SK-MEL-5 (cell line): ENCODE measurements at places on chromosomes 4 and X.

GRCh38 chrX:119605464-119606279, 552 bp downstream of the NKRF start:
- no peak for DNase-seq

- no peak for DNase-seq
These were observed 354.9 kb downstream of the RPA4 start for GRCh38 chrX:97238632-97239031.

GRCh38 chr4:1290165-1290977, 680 bp downstream of the MAEA start:
- DNase-seq: no peak

DNA sequence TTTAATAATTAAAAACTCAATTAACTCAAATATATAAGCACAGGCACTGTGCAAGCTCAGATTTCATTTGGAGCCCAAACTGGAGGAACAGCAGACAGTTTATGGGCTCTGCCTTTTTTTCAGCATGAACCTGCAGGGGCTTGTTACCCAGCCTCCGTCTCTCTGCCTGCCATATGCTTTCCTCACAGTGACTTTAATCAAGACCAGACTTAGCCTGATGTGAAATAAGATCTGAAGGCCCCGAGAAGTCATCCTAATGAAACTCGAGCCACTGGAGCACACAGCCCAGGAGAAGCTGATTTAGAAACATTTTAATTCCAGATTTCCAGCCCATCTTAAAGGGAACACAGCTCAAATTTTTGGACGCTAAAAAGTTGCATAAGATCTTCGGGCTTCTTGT, 55.6 kb downstream of the SPATA18 start:
- no peak for DNase-seq

GRCh38 chr4:48752726-48753125, 27.4 kb downstream of the FRYL start:
- DNase-seq: no peak

DNA sequence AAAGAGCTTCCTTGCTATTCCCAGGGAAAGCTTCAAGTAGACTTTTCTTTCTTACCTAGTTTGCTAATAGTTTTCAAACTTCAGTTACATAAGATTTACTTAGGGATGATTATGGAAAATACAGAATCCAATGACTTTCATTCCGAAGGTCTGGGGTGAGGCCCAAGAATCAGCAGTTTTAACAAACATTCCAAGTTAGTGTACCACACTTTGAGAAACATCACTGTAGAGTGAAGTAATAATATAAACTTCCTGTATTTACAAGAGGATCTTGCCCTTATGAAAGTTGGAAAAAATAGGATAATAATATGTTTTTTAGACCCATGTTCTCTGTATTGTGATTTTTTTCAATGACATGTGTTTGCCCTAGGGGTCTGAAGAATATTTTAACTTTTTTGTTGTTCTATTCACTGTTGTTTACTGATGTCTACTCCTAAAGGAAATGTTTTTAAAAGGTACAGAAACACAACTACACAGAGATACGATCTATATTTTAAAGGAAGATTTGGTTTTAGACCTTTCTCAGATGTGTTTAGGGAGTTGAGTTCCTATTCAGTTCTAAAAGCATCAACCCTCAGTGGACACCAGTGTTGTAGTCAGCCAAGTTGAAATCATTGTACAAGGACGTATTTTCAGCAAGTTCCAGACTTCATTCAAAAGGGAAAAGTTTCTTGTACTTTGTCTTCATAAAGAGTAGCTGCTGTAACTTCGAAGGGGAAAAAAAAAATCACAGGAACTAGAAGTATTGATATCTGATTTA, 295.8 kb upstream of the SLC7A11 start:
- DNase-seq: no peak

GRCh38 chr4:114603497-114603896, 4.9 kb downstream of the UGT8 start:
- DNase-seq: no peak

DNA sequence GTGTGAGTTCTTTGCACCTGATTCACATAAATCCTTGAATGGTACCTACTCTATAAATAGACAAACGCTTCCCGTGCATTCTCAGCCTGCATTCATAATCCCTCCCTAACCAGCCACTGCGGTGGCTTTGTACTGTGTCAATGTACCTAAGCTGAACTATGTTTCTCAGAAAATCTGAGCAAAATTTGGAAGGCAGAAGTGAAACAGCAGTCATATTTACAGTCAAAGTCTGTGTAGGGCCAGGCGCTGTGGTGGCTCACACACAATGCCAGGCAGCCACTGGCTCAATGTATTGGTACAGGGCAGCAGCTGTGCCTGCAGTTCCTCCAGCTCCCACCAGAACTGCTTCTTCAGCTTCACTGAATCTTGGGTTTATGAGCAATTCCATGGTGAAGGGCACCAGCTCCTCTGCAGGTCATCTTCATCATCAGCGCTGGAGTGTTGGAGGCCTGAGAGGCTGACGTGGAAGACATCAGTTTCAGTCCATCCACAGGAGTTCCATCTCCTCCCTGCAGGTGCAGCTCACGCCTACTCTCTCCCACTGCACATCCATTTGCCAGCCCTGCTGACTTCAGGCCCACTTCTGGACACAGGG, 32.3 kb upstream of the IRF2 start:
- peak; percentile 55 for DNase-seq

DNA sequence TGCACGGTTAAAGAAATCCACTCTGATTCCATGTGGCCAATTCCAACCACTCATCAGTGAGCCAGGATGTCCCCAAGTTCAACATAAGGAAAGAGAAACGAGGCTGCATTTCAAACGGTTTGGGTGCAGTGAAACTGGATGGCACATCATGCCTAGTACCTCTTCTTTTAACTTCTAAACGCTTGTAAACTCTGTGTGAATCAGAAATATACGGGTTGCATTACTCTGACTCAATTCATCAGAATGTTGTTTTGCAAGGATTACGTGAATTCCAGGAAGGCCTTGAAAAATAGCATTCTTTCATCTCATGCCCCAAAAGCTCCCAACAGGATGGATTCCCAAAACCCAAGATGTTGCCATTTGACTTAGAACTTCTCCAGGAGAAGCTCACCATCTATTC, 270.4 kb downstream of the LDB2 start:
- no peak for DNase-seq

- DNase-seq: no peak
These were observed 28.6 kb upstream of the KIAA1210 start for GRCh38 chrX:119156241-119156640.

DNA sequence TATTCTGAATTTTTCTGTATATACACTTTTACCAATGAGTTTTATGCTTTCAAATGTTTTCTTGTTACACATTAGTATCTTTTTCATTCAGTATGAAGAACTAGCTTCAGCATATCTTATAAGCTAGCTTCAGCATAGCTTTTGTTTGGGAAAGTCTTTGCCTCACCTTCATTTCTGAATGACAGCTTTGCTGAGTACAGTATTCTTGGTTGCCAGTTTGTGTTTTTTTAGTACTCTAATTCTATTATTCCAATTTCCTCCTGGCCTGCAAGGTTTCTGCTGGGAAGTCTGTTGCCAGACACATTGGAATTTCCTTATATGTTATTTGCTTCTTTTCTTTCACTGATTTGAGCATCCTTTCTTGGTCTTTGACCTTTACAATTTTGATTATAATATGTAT, 278.8 kb downstream of the SPATA18 start:
- no peak for DNase-seq

GRCh38 chr4:183053681-183054080, 45.4 kb upstream of the WWC2 start:
- no peak for DNase-seq

- peak; percentile 42 for DNase-seq
These were observed 859.3 kb downstream of the RPA4 start for GRCh38 chrX:97743014-97743413.

GRCh38 chr4:152936446-152937335, 568 bp downstream of the FHDC1 start:
- no peak for DNase-seq

DNA sequence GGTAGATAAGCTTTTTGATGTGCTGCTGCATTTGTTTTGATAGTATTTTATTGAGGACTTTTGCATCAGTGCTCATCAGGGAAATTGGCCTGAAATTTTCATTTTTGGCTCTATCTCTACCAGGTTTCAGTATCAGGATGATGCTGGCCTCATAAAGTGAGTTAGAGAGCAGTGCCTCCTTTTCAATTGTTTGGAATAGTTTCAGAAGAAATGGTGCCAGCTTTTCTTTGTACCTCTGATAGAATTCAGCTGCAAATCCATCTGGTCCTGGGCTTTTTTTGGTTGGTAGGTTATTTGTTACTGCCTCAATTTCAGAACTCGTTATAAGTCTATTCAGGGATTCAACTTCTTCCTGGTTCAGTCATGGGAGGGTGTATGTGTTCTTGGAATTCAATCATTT, 15.6 kb upstream of the TMPRSS11F start:
- DNase-seq: no peak

GRCh38 chrX:140949233-140949632, 53.2 kb upstream of the SPANXB1 start:
- DNase-seq: no peak

GRCh38 chr4:107897823-107898222, 33.5 kb upstream of the CYP2U1 start:
- DNase-seq: no peak

DNA sequence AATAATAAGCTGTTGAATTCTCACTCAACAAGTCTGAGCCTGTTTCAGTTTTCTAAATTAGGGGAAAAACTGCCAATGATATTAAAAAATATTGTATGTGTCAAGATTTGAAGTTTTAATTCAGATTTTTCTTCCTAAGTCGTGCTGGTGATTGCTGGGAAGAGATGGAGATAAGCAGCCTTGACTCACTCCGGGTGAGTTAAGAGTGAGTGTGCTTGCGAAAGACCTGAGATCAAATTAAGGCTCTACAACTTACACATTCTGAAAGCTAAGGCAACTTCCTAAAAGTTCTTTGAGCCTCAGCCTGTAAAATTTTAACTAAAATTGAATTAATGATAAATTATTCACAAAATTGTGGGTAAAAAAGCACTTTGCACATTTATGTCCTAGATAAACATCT, 1441.2 kb downstream of the PCDH7 start:
- DNase-seq: no peak

DNA sequence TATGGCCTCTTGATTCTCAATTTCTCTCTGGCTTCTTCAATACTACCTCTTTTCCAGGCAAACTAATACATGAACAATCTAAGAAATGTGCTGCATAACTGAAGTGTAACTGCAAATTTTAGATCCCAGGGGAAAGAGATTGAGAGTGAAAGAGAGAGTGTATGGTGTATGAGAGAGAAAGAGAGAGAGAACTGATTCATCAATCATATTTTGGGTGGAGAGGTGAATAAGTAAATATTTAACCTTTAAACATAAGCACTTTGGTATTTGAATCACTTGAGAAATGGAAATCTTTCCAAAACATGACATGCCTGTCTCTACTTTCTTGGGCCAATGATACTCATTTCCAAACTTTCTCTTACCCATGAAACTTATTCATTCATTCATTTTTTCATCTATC, 147.2 kb upstream of the DIPK2B start:
- DNase-seq: no peak

DNA sequence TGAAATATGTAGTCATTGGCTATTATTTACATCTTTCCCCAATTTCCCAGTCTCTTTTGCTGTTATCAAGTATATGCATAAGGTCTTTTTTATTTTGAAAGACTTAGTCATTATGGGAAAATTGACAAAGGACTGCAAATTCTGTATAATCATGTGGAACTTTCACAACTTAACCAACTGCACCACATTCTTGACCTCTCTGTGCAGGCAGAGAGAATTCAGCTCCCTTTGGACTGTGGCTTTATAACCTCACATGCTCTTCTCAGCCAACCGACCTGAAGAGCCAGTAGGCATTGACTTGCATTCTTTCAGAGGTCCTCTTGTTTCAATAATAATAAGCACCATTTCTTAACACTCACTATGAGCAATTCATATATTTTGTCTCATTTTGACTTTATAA, 66.9 kb downstream of the ANXA3 start:
- DNase-seq: no peak

- DNase-seq: no peak
These were observed 68.2 kb downstream of the ARHGAP10 start for GRCh38 chr4:147799986-147800555.

DNA sequence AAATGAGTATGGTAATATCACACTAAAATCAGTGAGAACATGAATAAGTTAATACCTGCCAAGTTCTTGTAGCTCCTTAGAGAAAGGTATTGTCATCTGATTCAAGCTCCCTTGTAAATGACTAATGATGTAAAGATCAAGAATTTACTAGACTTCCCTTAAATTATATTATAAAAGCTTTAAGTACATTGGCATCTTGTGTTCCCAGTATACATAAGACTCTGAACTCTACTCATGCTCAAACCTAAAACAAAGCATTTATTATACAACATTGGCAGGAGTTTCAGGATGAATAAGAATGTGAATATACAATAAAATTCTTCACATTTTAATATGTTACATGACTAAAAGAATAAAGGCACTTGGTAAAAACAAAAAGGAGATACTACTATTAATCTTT, 126.8 kb upstream of the UNC5C start:
- no peak for DNase-seq

DNA sequence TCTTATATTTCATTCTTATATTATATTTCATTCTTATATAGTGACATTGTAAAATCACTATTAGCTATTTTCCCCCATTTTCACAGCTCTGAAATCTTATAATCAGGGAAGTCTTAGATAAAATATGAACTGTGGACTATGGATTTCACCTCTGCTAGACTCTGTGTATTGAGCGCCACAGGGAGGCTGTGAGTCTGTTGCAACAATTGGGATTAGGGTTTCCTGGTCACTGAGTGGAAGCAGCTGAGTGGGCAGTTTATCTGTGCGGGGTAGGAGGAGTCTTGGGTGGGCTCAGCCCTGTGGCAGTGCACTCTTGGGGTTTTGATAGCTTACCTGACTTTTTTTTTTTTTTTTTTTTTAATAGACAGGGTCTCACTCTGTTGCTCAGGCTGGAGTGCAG, 249.5 kb downstream of the PTTG2 start:
- DNase-seq: no peak

- DNase-seq: no peak
These were observed 54.8 kb downstream of the ADRA2C start for GRCh38 chr4:3820806-3821579.

GRCh38 chr4:103292959-103293358, 94.8 kb upstream of the CENPE start:
- DNase-seq: no peak

- peak; percentile 28 for DNase-seq
These were observed 1365.2 kb downstream of the STIM2 start for GRCh38 chr4:28225689-28226353.

GRCh38 chrX:41265615-41266014, 68.3 kb upstream of the DDX3X start:
- peak; percentile 72 for DNase-seq

GRCh38 chr4:120071192-120071795, 4.6 kb upstream of the MAD2L1 start:
- DNase-seq: peak; percentile 64
